ENCODE measurements at places on chromosomes 12 and 14. TPM values are rescaled to one million over a fixed set of nuclear protein-coding genes. Genes with fewer than 3 reads are reported as not detected.

The PIANP gene
- total RNA-seq, result not detected

The C12orf56 gene
- total RNA-seq, result 2.0 TPM

The HOXC6 gene
- total RNA-seq, result not detected

The IL26 gene
- total RNA-seq, result not detected

The PIWIL1 gene
- total RNA-seq, result not detected

The ISM2 gene
- not detected for total RNA-seq

The VDR gene
- total RNA-seq, result 3.4 TPM

The FKBP11 gene
- total RNA-seq, result 12.4 TPM

The MYO1A gene
- under 0.01 TPM for total RNA-seq

The OLR1 gene
- not detected for total RNA-seq

The CLEC6A gene
- total RNA-seq, result under 0.01 TPM

The BDKRB2 gene
- 6.5 TPM for total RNA-seq

The SLC38A1 gene
- 263 TPM for total RNA-seq

The HOXC12 gene
- total RNA-seq, result not detected

The PTPRB gene
- 0.38 TPM for total RNA-seq
